ENCODE measurements at places on chromosomes 5 and 9.

GRCh38 chr5:96483878-96484277, 50.8 kb upstream of the PCSK1 start:
- peak; percentile 56 for DNase-seq

- no peak for DNase-seq
Measured at GRCh38 chr5:121596882-121597281, 254.8 kb upstream of the FTMT start.

GRCh38 chr5:180658774-180659564, 9.6 kb upstream of the FLT4 start:
- no peak for DNase-seq

- DNase-seq, result no peak
Measured at GRCh38 chr5:139684881-139685749, 37.0 kb downstream of the CXXC5 start.

DNA sequence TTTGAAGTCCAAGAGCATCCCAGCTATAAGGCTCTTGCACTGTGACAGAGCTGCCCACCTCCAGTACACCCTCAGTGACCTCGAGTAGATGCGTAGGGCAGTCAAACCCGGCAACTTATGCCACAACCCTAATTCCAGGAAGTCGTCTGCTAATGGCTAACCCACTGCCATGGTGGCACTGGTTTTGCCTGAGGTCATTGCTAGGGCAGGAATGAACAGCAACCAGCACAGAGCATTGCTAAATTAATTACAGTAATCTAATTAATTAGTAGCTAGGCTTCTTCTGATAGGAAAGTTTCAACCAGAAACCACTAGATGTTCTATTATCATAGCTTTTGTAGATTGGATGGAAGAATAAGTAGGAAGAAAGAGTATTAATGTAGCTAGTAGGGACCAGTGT, 122.8 kb downstream of the DPYSL3 start:
- DNase-seq, result no peak

DNA sequence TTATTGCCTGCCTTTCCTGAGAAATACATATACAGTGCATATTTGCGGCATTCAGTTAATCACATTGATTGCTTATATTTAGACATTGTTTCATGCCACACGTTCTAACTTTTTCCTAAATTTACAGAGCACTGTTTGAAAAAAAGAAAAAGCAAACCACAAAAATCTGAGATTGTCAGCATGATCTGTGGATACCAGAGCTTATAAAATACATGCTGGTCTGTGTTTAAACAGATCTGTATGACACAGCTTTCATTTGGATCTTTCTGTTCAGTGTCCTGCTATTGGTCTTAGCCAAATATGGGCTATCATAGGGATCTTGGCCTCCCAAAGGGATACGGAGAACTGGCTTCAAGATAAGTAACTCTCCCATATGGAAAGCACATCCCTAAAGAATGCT, 20.2 kb downstream of the ALDH1A1 start:
- peak; percentile 77 for DNase-seq

GRCh38 chr5:43073597-43074546, 33.8 kb upstream of the ANXA2R start:
- peak; percentile 40 for DNase-seq

DNA sequence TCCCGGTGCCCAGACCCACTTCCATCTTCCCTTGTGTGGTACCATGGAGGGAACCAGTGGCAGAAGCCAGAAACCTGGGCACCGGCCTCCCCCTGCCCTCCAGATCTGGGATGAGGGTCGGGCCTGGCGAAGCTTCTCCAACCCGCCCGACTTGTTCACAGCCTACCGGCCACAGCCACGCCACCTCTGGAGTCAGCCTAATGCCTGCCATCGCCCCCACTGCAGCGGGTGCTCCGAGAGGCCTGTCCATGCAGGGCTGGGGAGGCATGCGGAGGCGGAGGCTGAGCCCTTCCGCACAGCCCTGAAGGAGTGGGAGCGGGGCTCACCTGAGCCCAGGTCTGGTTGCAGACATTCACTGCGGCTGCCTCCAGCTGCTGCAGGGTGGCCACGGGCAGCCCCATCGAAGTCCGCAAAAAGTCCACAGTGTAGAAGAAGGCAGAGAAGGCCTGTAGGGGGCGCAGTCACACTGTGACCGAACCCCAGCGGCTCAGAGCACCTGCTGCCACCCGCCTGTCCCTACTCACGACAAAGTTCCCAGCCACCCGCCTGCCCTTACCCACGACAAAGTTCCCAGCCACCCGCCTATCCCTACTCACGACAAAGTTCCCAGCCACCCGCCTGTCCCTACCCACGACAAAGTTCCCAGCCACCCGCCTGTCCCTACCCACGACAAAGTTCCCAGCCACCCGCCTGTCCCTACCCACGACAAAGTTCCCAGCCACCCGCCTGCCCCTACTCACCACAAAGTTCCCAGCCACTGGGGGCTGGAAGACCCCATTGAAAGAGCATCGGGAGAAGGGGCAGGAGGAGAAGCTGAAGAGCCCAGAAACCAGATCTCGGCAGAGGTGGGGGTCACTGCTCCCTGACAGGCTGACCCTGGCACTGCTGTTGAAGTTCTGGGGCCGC, 3.8 kb upstream of the NPDC1 start:
- peak; percentile 38 for DNase-seq

DNA sequence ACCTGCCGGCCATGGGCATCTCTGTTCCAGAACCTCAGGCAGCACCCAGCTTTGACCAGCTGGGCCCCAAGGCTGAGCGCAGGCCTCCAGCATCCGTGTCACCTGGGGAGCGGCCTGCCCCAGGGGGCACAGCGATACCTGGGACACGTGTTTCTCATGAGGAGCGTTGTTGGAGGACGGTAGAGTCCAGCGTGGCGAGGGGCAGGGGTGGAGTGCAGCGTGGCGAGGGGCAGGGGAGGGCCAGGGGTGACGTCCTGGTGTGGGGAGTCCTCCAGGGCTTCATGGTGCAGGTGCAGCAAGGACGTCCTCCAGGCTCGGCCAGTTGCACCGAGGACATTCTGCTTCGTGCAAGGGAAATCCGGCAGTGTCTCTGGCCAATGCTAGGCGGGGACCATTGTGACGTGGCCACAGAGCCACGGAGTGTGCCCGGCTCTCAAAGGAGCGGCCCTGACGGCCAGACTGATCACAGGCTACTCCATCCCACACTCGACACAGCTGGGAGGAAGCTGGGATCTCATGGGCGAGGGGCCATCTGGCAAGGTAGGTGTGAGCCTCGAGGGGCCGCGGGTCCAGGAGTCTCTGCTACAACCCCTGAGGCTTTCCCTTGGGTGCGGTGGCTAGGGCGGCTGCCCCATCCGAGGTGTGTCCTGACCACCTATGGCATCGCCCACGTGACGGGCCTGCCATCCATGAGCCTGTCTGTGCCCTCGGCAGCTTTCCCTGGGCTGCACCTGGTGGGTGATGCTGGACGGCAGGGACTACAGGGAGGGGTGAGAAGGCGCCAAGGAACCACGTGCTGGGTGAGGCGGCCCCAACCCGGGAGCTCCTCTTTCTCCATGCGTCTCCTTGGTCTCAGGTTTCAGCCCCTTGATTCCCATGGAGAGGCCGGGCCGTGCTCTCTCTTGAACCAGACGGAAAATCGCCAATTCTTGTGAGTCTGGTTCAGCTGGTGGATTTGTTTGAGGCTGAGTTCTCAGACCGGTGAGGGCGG, 33.8 kb downstream of the SLC9A3 start:
- no peak for DNase-seq

- no peak for DNase-seq
Measured at GRCh38 chr5:16792598-16793275, 143.4 kb downstream of the MYO10 start.

DNA sequence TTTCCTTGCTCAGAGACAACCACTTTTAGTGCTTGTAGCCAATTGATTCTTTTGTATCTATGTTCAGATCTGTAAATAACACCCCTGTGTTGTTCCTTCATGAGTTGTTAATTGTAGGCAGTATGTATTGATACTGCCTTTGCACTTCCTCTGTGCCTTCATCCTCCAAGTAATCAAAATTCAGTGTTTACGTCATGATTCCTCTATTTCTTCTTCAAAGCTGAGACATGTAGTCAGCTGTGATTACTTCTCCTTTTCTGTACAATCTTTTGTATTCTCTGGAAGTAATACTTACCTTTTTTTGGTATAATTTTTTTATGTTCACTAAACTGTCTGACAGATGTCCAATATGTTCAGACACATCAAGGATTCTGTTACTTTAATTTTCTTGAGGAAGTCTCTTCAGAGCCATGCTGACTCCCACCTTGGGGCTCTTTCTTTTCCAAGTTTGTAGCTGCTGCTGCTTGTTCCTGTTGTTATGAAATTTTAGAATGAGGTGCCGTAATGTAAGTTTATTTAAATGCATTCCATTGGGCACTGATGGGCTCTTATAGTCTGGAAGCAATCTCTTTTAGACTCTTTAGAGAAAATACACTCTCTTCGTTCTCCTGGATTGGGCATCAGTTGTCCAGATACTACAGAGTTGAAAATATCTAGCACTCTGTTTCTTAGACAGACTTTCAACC, 30.5 kb upstream of the LRRC70 start:
- no peak for DNase-seq

GRCh38 chr9:120928483-120929228, 2.1 kb upstream of the TRAF1 start:
- DNase-seq, result peak; percentile 65

- no peak for DNase-seq
Measured at GRCh38 chr9:34690983-34691935, at the start of gene CCL19. TSS of gene CCL19 (minus strand) at chr9:34691276. CDS start at chr9:34691139, 137 bp downstream.
